ENCODE measurements at places on chromosomes 12 and 14.
A peak's percentile ranks its signal among the peaks of the same experiment; 100 is the strongest.

GRCh38 chr14:62585247-62585646 is 460.0 kb downstream of the KCNH5 start:
- DNase-seq: no peak

GRCh38 chr12:27967551-27968054 is 4.9 kb downstream of the PTHLH start:
- DNase-seq: peak; percentile 45

- no peak for DNase-seq
Observed at GRCh38 chr12:69822201-69822860, 2.7 kb upstream of the MYRFL start.

DNA sequence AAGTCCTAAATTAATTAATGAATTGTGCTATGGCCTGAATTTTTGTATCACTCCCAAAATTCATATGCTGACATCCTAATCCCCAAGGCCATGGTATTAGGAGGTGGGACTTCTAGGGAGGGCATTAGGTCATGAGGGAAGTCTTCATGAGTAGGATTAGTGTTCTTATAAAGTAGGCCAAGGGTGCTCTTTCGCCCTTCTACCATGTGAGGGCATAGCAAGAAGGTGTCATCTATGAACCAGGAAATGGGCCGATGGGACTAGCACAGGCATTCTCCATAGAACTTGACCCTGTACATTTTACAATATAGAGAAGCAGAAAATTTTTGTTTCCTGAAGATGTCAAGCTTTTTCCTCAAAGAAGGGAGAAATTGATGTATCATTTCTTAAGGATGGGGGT is 12.5 kb downstream of the SYT10 start:
- DNase-seq: peak; percentile 12

DNA sequence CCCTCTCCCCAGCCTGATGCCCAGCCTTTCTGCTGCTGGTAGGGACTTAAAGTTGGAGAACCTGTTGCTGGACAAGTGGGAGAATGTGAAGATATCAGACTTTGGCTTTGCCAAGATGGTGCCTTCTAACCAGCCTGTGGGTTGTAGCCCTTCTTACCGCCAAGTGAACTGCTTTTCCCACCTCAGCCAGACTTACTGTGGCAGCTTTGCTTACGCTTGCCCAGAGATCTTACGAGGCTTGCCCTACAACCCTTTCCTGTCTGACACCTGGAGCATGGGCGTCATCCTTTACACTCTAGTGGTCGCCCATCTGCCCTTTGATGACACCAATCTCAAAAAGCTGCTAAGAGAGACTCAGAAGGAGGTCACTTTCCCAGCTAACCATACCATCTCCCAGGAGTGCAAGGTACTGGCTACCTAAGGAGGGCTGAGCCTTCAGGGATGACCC is 1.6 kb downstream of the TSSK4 start:
- DNase-seq: no peak

DNA sequence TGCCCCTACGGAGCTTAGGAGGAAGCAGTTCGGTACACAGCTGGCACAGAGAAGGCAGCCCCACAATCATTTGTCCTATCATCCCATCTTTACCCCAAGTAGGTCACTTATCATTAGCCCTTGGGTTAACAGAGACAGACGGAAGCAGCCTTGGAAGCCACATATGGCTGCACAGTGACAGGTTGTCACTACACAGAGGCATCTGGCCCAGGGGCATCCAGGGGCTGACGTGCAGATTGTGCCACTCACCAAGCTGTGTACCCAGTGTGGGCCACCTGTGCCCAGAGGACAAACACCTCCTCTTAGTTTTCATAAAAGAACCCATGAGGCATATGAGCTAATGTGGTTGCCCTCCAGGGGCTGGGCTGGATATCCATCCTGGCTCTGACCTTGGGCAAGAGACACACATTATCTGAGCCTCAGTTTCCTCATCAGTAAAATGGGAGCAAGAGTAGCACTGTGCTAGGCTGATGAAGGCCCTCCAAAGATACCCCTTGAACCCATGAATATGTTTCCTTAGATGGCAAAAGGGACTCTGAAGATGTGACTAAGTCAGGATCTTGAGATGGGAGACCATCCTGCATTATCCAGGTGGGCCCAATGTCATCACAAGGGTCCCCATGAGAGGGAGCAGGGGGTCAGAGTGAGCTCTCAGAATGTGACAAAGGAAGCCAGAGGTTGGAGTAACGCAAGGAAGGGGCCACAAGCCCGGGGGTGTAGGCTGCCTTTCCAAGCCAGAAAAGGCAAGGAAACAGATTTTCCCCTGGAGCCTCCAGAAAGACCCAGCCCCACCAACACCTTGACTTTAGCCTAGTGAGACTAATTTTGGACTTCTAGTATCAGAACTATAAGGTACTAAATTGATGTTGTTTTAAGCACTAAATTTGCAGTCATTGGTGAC is 64.6 kb downstream of the C14orf132 start:
- no peak for DNase-seq

- DNase-seq: peak; percentile 51
Observed at GRCh38 chr12:20596061-20596460, 99.1 kb upstream of the SLCO1C1 start.

- DNase-seq: no peak
Observed at GRCh38 chr14:99721792-99722516, 37.9 kb downstream of the CYP46A1 start.

- DNase-seq: no peak
Observed at GRCh38 chr12:27754795-27755194, 25.2 kb upstream of the KLHL42 start.

DNA sequence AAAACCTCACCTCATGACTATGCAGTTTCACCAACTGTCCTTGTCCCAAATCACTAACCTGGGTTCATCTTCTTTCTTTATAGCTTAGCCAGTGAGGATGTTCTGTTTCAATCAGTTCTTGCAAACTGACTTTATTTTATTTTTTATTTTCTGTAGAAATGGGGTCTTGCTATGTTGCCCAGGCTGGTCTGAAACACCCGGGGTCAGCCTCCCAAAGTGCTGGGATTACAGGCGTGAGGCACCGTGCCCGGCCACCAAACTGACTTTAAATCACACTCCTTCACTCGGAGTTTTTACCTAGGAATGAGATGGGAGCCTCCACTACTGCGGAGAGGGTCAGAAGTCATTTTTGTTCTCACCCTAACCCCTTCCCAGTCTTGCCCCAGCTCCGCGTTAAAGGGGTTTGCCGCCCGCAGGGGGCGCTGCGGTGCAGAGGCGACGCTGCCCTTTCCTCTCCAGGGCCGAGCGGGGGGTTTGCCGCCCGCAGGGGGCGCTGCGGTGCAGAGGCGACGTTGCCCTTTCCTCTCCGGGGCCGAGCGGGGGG is 7.0 kb upstream of the B4GALNT3 start:
- DNase-seq: no peak
